ENCODE measurements at places on chromosomes 11 and 22.

DNA sequence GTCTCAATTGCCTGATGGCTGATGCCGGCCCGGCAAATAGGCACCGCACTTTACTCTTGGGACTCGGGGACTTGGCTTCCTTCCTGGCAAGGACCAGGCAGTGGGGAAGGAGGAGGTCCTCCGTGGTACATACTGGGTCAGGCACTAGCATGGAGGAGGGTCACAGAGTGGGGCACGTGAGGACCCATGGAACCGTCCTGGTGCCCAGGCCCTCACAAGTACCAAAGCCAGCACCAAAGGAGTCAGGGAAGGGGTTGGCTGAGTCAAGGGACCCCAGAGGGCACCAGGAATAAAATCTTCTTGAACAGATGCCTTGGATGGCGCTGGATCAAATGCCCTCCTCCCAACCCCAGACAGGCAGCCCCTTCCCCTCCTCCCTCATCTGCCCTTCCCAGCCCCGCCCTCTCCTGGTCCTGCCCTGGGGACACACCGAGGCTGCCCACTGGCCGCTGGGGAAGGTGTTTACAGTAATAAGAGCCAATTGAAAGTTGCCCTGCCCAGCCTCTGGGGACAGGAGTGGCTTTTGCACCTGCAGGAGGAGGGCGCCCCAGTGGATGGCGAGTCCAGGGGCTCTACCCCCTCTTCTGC is 5.6 kb upstream of the CARNS1 start:
- no peak for DNase-seq

- DNase-seq, result no peak
These were observed 28.4 kb upstream of the RAB38 start for GRCh38 chr11:88203604-88204003.

- DNase-seq, result no peak
These were observed 21.6 kb downstream of the ZFTA start for GRCh38 chr11:63747011-63747410.

- no peak for DNase-seq
These were observed 8.5 kb downstream of the PAX6 start for GRCh38 chr11:31802609-31802989.

DNA sequence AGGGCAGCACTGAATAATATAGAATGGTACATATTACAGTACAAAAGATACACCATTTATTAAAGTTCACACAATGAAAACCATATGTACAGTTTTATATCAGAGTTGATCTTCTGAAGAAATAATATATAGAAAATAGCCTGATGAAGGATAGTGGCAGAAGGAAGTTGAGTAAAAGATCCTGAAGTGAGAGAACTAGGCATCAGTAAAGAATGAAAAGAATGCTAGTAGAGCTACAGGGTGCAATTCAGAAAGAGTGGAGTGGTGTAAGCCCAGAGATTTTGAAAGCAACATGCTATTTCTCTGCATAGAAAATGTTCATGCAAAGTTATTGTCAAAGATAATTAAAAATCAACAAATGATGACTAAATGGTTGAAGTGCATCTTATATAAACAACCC is 1552.7 kb upstream of the TENM4 start:
- no peak for DNase-seq

DNA sequence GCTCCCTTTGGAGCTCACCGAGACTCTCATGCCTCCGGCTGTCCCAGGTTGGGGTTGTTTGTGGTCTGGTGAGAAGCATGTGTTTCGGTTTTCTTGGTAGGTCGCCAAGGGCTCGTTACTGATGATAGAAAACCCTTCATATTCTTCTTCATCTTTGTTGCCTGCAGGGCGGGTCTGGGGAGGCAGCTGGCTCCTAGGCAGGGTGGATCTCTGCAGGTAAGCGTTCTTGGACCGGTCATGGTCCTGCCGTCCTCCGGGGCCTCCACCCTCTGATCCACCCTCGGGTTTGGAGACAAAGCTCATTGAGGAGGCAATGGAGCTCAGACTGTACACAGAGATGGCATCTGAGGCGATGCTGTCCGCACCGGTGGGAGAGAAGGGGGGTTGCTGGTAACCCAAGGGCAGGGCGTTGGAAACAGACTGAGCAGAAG is 64.3 kb upstream of the PITPNB start:
- no peak for DNase-seq

GRCh38 chr11:83948200-83948599 is 662.0 kb upstream of the CCDC90B start:
- no peak for DNase-seq

DNA sequence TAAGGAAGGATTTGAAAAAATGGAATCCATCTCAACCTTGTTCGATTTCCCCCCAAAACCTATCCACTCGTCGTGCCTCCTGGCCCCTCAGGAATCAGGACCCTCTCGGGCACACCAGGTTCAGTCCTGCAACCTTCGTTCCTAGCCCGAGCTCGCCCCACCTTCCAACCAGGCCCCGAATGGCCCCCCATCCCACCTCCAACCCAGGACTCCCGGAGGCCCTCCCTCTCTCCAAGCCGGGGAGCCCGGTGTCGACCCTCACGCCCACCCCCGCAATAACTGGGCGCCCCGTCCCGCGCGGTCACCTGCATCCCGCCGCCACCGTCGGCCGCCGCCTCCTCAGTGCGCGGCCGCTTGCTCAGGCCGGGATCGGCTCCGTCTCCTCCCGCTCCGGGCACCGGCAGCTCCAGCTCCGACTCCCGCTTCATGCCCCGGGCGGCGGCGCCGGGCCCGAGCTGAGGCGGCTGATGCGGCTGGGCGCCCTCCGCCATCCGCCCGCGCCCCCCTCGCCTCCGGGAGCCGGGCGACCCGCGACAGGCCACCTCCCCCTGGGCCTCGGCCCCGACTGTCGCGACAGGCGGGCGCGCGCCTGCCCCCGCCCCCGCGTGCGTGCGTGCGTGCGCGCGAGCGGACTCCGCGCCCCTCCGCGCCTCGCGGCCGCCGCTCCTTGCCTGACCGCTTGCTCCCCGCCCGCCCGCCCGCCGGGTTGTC is 534 bp downstream of the RBFOX2 start:
- no peak for DNase-seq

GRCh38 chr22:50084614-50085021 is 608 bp downstream of the MLC1 start:
- DNase-seq, result no peak

DNA sequence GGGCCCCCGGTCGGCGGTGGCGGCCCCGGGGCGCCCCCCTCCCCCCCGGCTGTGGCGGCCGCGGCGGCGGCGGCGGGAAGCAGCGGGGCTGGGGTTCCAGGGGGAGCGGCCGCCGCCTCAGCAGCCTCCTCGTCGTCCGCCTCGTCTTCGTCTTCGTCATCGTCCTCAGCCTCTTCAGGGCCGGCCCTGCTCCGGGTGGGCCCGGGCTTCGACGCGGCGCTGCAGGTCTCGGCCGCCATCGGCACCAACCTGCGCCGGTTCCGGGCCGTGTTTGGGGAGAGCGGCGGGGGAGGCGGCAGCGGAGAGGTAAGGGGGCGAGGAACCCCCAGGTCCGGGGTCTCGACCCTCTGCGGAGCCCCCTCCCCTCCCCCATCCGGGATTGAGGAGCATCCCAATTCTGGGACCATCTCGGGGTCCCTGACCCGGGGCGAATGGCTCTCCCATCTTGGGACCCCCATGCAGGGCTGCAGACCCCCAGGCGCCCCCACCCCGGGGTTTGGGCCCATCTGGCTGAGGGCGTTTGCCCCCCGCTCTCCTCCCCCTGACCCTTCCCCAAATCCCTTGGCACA is 431 bp downstream of the KMT2A start:
- peak; percentile 3 for DNase-seq

DNA sequence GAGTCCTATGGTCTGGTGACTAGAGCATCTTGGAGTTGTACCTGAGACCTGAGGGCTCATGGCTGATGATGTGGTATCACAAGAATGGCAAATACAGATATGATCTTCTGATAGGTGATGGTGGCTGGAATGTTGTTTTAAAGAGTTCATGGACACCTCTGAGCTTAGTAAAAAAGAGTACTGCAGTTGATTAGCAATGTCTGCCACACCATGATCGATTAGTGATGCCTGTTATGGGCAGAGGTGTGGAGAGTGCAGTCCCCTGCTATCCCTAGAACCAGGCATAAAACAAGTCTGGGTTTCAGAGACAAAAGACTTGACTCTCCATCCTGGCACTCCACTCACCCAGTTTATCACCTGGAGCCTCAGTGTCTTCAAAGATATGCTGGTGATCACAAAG is 1.4 kb upstream of the BATF2 start:
- no peak for DNase-seq

DNA sequence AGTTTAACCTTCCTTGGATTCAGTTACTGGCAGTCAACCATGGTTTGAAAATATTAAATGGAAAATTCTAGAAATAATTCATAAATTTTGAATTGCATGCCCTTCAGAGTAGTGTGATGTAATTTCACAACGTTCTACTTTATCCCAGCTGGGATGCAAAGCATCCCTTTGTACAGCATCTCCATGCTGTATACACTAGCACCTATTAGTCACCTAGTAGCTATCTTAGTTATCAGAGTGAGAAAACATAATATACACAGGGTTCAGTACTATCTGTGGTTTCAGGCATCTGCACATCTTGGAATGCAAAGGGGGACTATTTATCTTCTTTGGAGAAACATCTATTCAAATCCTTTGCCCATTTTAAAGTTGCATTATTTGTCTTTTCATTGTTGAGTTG is 30.8 kb downstream of the CBL start:
- no peak for DNase-seq

- DNase-seq, result no peak
These were observed 1.1 kb upstream of the C11orf65 start for GRCh38 chr11:108468478-108468864.

Measured in stimulated activated CD8-positive, alpha-beta memory T cell treated with anti-CD3 and anti-CD28 coated beads, Interleukin-12 subunit alpha, Interleukin-12 subunit beta, amount 100 ng/mL, for 4 hours (primary cell).